ENCODE measurements at places on chromosomes 4 and X.

GRCh38 chrX:21698272-21698671 is 40.1 kb upstream of the KLHL34 start:
- DNase-seq: no peak

- no peak for DNase-seq
Observed at GRCh38 chr4:155532373-155533085, 134.1 kb upstream of the GUCY1A1 start.

DNA sequence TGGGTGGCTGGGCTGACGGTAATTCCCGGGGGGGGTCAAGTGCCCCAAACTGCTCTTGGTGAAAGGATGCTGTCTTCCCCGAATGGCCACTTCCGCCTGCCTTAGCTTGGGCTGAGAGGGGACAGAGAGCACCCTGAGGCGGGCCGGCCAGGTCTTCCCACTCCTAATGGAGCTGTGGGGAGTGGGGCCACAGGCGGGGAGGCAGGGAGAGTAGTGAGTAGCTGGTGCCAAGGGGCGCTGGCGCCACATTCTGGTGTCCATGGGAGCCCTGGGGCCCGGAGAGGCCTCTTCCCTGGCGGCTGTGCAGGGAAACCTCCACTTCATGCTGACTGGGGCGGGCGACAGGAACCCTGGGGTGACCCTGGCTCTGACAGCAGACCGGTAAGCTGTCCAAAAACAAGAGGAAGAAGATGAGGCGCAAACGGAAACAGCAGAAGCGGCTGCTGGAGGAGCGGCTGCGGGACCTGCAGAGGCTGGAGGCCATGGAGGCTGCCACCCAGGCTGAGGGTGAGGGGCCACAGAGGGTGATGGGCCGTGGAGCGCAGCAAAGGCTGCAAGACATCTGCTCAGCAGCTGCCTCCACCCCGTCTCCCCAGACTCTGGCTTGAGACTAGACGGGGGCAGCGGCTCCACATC is 2.7 kb downstream of the SRPK3 start:
- DNase-seq: no peak

GRCh38 chrX:54560411-54560810 is 30.4 kb downstream of the GNL3L start:
- no peak for DNase-seq

DNA sequence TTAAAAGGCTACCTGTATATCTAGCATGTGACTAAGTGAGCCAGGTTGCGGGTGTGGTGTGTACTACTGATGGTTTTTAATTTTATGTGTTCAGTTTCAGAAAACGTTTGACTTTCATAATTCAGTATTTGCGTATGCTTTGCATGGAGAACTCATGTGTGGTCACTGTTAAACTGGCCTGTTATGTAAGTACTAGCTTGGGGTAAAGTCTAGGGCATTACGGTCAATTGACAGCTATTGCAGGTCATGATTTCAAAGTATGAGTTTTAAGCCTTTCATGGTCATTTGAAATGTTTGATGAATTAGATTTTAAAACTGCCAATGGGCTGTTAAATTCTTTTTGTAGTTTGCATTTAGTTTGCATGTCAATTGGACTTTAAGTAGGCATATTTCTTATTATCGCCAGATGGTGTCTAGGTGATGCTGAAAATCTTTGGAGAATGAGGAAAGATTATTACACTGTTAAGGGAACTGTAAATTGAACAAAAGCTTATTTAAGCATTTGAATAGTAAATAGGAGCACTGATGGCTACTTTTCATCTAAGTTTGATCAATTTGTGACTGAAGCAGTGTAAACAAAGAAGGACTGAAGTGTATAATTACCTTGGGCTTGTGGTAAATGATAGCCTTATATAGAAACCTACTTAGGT is 563.4 kb downstream of the DACH2 start:
- DNase-seq: no peak

DNA sequence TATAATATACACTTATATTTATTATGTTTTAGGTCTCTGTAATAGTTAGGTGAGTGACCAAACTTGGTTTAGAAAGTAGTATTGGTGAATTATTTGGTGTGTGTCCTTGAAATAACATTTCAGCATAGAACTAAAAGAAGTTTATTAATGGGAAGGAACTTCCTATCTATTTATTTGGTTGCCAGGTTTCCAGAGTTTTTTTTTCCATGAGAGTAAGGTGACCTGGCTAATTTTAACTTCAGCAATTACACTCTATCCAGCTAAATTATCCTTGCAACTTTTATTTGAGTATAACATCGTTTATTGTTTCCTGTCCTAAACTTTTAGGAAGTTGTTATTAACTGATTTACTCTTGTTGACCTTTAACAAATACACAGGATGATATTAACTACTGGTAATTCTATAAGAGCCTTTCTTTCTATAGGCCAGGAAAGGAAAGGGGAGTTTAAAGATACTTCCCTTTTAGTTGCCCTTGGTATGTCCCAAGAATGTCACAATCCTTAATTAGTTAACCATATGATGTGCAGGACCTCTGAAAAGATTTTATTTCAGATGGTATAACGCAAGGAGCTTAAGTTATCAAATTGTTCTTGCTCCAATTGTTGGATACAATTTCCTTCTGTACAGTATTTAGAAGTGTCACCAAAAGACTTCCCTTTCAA is 18.9 kb downstream of the PRDM8 start:
- DNase-seq: no peak

DNA sequence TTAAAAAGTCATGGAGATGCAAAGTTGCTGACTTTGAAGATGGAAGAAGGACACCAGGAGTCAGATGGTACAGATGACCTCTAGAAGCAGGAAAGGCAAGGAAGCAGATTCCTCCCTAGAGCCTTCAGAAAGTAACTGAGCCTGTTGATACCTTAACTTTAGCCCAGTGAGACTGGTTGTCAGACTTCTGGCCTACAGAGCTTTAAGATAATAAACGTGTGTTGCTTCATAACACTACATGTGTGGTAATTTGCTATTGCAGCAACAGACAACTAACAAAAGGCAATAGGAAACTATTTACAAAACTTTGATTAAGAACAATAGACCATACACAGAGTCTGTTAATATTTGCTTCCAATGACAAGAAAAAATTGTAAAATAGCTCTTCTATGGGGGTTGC is 102.0 kb upstream of the USP38 start:
- DNase-seq: no peak

DNA sequence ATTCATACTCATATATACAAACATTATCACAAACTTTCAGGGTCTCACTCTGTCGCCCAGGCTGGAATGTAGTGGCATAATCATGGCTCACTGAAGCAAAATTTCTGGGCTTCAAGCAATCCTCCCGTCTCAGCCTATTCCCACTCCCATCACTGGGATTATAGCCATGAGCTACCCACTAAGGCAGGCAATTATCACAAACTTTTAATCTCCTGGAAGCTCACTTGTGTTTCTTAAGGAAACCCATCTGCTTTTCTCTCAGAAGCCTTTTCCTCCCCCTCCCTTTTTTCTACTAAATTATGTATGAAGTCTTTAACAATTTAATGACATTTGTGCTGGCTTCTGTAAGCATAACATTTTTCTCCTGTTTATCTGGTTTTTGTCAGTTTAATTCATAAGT is 170.5 kb downstream of the AREG start:
- no peak for DNase-seq

GRCh38 chr4:92334716-92335350 is 31.1 kb downstream of the GRID2 start:
- DNase-seq: no peak

DNA sequence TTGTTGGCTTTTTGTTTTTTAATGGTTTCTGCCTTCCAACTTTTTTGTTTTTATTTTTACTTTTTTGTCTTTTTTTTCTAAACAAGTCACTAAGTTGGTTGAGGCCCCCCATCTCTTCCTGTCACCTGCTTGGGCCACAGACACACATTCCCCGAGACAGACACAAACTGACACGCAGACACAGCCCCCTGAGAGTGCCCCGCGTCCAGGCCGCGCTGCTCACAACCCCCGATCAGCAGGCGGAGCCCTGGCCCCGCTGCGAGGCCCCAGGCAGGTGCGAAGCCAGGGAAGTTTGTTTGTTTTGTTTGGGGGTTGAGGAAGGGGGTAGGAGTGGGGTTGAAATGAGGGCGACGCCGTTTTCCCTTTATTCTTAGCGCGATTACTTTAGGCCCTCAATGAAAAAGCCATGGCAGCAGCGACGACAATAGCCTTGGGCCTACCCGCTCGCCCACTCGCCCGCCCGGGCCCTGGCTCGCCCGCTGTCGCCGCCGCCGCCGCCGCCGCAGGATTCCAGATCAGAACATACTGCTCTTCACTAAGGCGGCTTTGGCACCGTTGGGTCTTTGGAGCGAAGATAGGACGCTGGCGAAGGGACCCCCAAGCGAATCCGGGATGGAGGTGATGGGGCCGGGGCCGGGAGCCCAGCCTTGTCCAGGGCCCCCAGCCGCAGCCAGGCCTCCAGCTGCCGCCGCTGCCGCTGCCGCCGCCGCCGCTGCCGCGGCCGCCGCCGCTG is 3.1 kb downstream of the PHOX2B start:
- DNase-seq: peak; percentile 66

GRCh38 chrX:151830911-151831310 is 81.8 kb upstream of the MAGEA4 start:
- DNase-seq: peak; percentile 78

DNA sequence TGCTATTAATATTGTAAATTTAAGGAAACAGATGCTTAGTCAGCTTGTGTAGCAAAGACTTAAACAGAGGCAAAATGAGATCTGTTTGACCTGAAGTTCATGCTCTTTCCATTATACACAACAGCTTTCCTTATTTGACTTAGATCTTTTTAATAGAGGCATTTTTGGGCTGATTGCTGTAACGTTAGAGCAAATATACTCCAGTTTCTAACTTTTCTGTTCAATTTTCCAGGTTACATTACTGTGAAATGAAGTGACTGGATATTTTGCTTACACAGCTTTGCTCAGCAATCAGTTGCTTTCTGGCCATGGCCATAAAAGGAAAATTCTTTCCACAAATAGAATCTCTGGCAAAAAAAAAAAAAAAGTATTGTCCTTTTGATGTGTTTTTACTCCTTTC is 146.2 kb downstream of the PCDH7 start:
- no peak for DNase-seq

- DNase-seq: peak; percentile 41
Observed at GRCh38 chrX:13464599-13465275, 104.7 kb upstream of the EGFL6 start.

DNA sequence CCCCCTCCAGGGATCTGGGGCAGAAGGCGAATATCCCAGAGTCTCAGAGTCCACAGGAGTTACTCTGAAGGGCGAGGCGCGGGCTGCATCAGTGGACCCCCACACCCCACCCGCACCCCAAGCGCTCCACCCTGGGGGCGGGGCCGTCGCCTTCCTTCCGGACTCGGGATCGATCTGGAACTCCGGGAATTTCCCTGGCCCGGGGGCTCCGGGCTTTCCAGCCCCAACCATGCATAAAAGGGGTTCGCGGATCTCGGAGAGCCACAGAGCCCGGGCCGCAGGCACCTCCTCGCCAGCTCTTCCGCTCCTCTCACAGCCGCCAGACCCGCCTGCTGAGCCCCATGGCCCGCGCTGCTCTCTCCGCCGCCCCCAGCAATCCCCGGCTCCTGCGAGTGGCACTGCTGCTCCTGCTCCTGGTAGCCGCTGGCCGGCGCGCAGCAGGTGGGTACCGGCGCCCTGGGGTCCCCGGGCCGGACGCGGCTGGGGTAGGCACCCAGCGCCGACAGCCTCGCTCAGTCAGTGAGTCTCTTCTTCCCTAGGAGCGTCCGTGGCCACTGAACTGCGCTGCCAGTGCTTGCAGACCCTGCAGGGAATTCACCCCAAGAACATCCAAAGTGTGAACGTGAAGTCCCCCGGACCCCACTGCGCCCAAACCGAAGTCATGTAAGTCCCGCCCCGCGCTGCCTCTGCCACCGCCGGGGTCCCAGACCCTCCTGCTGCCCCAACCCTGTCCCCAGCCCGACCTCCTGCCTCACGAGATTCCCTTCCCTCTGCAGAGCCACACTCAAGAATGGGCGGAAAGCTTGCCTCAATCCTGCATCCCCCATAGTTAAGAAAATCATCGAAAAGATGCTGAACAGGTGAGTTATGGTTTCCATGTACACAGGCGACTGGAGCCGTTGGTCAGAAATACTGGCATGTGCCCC is at the start of gene CXCL1:
TSS of gene CXCL1 (plus strand) at position 264 of the 926 bp plus-strand sequence. CDS start at position 342, 78 bp downstream.
- DNase-seq: peak; percentile 35

GRCh38 chr4:99091216-99091575 is 2.6 kb upstream of the ADH5 start:
- peak; percentile 21 for DNase-seq

DNA sequence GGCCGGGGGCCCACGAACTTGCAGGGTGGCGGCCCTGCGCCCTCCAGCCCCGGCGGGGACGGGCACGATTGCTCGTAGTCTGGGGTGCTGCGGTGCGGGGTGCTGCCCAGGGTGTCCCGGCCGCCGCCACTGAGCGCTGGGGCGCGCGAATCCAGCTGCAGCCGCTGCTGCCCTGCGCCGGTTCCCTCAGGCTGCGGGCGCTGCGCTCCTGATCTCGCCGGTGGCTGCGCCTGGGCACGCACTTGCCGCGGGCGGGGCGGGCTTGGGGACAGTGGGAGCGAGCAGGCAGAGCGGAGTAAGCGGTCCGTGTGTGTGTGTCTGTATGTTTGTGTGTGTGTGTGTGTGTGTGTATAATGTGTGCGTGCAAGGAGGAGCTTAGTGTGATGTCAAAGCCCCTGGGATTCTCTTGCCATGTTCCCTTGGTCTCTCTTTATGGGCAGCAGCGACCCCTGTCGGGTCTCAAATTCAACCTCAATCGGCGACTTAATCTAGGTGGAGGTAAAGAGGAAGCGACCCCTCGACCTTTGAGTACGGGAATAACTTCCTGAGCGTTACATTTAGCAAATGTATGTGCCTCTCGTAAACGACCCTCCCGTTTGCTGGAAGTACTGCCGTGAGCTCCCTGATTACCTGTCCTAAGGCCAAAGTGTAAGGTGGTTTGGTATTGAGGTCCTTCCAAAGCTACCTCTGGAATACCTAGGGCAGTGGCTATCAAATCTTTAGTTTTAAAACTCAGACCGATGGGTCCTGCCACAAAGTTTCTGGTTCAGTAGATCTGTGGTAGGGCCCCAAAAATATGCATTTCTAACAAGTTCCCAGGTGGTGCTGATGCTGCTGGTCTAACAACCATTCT is at the start of gene RNF150:
TSS of gene RNF150 (minus strand) at position 324 of the 853 bp plus-strand sequence.
- DNase-seq: peak; percentile 84

GRCh38 chrX:150094375-150094774 is 156.1 kb upstream of the EOLA2 start:
- no peak for DNase-seq

DNA sequence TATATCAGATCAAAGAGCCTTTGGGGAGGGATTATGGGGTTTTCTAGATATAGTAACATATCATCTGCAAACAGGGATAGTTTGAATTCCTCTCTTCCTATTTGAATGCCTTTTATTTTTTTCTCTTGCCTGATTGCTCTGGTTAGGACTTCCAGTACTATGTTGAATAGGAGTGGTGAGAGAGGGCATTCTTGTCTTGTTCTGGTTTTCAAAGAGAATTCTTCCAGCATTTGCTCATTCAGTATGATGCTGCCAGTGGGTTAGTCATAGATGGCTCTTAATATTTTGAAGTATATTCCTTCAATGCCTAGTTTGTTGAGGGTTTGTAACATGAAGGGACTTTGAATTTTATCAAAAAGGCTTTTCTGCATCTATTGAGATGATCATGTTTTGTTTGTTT is 25.6 kb upstream of the ABCB7 start:
- DNase-seq: no peak

DNA sequence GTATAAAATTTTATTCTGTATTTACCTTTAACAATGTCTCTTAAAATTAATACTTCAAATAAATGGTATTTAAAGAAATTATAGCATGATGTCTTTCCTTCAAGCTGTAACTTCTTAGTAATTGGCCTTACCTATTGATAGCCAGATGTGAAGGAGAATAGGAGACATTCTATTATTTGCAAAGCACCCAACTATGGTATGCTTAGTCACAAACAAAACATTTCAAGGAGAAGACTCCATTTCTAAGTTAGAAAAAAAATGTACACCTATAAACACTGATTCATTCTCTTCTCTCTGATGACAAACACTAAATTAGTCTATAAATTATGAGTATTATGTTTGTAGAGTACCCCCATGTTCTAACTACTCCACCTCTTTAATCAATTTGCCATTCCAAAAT is 66.4 kb downstream of the NKX6-1 start:
- no peak for DNase-seq
